ENCODE measurements at places on chromosomes 7 and 10.

GRCh38 chr7:90225181-90225580, 13.6 kb downstream of the STEAP2 start:
- no peak for DNase-seq

GRCh38 chr7:112065758-112066157, 140.4 kb downstream of the DOCK4 start:
- no peak for DNase-seq

DNA sequence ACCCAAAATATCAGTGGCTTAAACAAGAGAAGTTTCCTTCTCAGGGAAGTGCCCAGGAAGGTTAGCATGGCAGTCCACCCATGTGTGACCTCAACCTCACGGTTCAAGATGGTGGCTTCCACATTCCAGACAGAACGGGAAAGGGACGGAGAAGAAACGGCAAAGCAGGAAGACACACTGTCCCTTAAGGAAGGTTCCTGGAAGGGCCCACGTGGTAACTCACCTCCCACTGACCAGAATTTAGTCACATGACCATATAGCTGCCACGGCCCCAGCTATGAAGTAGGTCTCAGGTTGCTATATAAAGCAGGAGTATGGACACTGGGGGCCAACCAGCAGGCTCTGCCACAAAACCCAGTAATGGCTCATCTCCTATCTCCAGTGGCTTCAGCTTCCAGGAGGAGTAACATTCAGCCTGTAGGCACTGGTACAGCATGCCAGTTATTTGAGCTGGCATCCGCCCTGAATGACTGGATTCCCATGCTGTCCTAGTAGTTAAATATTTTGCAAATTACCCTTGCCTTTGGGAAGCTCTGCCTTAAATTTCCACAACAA, 278.5 kb upstream of the KLF14 start:
- no peak for DNase-seq

DNA sequence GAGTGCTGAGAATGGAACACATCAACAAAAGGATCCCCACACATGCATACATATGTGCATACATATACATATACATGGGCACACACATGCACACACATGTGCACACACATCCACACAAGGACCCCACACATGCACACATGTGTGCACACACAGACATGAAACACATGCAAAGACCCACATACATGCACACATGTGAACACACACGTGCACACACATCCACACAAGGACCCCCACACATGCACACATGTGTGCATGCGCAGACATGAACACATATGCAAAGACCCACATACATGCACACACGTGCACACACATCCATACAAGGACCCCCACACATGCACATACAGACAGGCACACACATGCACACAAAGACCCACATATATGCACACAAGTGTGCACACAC, 104.4 kb upstream of the ADARB2 start:
- no peak for DNase-seq

DNA sequence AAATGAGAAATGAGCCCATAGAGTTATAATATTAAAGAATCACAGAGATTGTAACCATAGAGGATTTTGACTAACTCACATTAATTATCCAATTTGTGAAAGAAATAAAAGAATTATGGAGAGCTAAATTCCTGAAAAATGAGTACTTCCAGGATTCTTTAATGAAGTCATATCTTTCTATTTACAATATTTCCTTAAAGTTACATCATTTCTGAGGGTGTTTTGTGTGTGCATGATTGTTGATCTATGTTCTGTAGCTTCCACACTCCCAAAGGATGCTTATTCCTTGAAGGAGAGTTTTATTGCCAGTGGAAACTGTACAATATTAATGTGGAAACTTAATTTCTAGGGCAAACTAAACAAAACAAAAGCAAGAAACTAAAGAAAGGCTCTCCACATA, 299.6 kb downstream of the MDFIC start:
- DNase-seq = no peak

GRCh38 chr7:140541513-140542227, 62.4 kb upstream of the MKRN1 start:
- DNase-seq = peak; percentile 95

DNA sequence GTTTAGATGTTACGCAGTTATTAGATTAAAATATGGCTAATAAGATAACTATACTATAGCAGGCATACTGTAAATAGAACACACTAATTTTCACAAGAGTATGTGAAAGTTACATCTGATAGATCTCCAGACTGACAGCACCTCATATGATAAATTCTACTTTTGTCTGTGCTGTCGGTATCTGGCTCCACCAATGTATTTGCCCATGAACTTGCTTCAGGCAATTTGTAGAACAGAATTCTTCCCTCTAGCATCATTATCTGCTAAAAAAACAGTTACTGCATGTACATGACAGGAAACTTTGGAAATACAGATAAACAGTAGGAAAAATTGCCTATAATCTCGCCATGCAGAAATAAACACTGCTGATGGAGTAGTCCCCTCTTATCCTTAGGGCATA, 137.7 kb downstream of the WNT2 start:
- no peak for DNase-seq

DNA sequence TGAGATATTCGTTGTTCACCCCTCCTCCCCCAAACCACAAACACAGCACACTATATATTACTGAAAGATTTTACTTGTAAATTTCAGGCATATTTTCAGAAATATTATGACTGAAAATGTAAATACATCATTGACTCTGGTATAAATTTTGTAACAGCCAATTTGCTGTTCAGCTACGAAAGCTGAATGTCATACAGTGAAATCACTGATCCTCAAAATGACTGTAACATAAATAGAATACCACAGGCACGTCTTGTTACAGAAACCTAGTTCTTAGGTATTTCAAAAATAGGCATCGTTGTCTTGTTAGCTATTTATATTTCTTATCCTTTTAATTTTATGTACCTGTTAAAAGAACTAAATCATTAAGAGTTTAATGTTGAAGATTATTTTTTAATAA, 15.1 kb downstream of the TRUB1 start:
- no peak for DNase-seq

DNA sequence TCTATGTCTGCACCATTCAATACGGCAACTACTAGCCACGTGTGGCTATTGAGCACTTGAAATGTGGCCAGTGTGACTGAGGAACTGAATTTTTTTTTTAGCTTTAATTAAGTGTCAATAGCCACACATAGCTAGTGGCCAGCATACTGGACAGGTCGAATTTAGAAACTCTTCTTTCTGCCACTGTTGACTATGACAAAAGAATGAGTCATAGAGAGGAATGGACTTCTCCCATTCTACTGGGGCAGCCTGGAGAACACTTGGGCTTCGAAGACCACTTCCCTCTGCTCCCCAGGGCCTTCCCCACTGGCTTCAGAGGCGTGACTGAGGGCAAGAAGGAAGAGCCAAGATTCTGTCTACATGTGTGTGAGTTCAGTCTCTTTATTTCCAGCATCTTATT, 137.5 kb downstream of the SNX10 start:
- no peak for DNase-seq

GRCh38 chr10:82866424-82867020, 991.5 kb downstream of the NRG3 start:
- DNase-seq = peak; percentile 75

- DNase-seq = no peak
Measured at GRCh38 chr7:4959306-4959705, 319 bp upstream of the MMD2 start.

DNA sequence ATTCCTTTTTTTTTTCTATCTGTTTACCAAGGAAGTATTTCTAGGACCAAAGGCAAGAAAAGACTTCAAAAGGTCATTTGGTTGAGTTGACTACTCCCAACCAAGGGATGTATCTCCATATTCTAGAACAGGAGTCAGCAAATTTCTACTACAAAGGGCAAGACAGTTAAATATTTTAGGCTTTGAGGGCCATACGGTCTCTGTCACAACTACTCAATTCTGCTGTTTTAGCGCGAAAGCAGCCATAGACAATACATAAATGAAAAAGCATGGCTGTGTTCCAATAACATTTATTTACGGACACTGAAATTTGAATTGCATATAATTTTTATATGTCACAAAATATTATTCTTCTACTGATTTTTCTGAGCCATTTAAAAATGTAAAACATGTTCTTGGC, 8.5 kb upstream of the ARID5B start:
- no peak for DNase-seq

- peak; percentile 90 for DNase-seq
Measured at GRCh38 chr10:34580643-34581042, 234.5 kb downstream of the PARD3 start.

DNA sequence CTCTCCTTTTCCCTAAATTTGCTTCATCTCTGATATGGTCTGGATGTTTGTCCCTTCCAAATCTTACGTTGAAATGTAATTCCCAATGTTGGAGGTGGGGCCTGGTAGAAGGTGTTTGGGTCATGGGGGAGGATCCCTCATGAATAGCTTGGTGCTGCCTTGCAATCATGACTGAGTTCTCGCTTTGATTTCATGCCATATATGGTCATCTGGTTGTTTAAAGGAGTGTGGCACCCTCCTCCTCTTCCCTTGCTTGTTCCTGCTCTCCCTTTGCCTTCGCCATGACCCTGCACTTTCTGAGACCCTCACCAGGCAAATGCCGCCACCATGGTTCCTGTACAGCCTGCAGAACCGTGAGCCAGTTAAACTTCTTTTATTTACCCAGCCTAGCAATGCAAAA, 14.5 kb downstream of the NOBOX start:
- DNase-seq = no peak

GRCh38 chr7:102152672-102153598, 133.7 kb upstream of the SH2B2 start:
- DNase-seq = peak; percentile 57

DNA sequence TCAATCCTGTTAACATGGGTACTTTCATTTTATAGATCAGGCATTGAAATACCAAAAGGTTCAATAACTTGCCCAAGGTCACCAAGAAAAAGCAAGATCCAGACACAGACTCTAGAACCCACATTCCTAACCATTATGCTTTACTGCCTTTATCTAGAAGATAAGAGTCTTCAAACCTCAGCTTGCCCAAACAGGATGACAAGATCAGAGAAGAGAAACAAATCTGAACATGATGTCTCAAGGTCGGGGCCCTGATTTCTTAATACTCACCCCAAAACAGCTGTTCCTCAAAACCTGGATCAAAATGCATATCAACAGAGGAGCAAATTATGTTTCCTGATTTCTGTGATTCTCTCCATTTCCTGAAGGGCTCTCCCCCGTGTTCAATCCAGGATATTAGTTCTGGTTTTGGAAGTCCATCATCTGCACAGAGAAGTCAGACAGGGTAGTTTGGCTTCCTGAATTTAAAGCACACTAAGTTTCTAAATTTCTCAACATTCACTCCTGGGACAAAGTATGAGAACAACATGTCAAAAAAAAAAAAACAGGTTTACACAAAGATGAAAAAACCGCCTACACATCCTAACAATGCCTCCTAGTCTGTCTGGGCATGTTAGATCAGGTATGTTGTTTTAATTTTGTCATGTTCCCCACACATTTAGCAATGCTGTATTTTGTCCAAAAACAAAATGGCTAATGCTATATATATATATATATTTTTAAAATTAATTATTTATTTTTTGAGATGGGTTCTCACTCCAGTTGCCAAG, 16.2 kb downstream of the ZNF786 start:
- no peak for DNase-seq

DNA sequence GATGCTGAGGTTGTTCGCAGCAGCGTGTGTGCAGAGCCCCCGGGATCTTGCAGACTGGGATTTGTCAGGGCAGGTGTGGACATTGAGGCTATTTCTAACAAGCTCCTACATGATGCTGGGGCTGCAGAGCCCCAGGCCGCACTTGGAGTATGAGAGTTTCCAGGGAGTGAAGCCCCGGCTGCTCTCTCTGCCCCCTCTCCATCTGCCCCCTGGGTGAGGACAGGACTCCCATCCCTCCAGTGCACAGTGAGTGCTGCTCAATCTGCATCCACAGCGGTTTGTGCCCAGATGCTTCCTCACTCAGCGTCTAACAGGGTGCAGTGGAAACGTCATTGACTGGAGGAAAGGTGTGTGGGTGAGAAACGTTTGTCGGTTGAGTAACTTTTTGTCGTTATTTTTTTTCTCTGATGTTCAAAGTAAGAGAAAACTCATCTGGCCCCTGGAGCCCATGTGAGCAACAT, 25.3 kb downstream of the IL2RA start:
- DNase-seq = no peak

GRCh38 chr10:118457824-118458428, 115.8 kb upstream of the FAM204A start:
- DNase-seq = no peak

GRCh38 chr7:85038466-85038865, 148.4 kb downstream of the SEMA3D start:
- DNase-seq = no peak

GRCh38 chr10:117497736-117498135, 44.8 kb upstream of the EMX2 start:
- DNase-seq = no peak

DNA sequence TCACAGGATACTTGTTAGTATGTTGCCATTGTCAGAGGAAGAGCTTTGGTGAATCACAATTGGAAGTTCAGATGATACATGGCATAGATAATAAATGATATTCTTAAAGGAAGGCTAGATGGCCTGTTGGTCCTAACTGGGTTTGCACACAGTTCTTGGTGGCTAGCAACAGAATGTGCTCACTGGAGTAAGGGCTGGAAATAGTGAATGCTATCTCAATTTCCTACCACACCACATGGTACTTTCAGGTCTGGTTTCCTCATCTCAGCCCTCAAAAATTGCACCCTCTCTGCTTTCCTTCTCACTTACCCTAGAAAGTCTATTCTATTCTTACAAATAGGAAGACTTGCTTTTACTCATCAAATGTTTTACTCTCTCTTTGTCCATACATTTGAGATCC, 622.5 kb downstream of the ANKRD7 start:
- DNase-seq = no peak

- no peak for DNase-seq
Measured at GRCh38 chr7:130611218-130611617, 57.3 kb downstream of the COPG2 start.

DNA sequence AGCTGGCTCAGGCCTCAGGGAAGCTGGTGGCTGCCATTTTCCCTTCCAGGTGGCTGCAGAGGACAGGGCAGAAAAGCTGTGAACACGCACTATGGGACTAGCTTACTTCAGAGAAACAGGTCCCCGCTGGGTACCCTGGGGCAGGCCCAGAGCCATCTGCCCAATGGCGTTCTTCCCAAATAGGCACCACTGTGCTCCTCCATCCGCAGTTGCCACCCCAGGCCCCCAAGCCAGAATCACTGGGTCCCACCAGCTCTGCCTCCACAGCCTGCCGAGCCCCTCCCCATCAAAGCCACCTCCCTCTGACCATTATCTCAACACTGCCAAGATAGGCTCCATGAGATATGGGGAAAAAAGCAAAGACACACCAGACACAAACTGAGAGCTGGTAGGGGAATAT, 11.4 kb downstream of the BUD31 start:
- no peak for DNase-seq

- DNase-seq = no peak
Measured at GRCh38 chr10:25694971-25695370, 239.1 kb upstream of the MYO3A start.

GRCh38 chr7:140013676-140014075, 49.1 kb downstream of the PARP12 start:
- no peak for DNase-seq

- DNase-seq = no peak
Measured at GRCh38 chr10:124971276-124971675, 29.4 kb downstream of the ZRANB1 start.

- DNase-seq = no peak
Measured at GRCh38 chr10:132522521-132523411, 14.8 kb upstream of the INPP5A start.
